Activated T-helper 17 cell treated with anti-CD3 and anti-CD28 coated beads, Interleukin-2, amount 50 U/mL, for 72 hours (primary cell): ENCODE measurements at places on chromosomes 1 and 21. TPM values are rescaled to one million over a fixed set of nuclear protein-coding genes. Genes with fewer than 3 reads are reported as not detected.

IFNAR1 gene
- 38.5 TPM for total RNA-seq

- ATAC-seq = no peak
These were observed 149.0 kb upstream of the RAB4A start for GRCh38 chr1:229121845-229122436.

DNA sequence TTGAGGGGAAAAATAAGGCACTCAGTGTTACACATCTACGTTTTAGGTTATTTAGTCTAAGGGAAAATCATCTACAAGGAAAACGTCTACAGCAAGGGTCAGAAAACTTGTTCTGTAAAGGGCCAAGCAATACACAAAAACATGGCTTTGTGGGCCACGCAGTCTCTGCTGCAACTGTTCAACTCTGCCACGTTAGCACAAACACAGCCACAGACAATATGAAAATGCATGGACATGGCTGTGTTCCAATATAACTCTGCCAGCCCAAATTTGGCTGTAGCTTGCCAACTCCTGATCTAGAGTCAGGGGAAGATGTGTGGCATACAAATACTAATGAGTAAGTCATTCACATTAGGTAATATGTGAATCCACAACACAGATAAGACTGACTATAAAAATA is 40.7 kb downstream of the COA6 start:
- no peak for ATAC-seq

TTC3 gene
- total RNA-seq = 69.2 TPM

- no peak for ATAC-seq
These were observed 425.4 kb downstream of the ADGRL2 start for GRCh38 chr1:82226186-82226505.

- no peak for ATAC-seq
These were observed 14.3 kb upstream of the ALG14 start for GRCh38 chr1:95086949-95087533.

AVPR1B gene
- not detected for total RNA-seq

TSNAX gene
- 34.5 TPM for total RNA-seq

DNA sequence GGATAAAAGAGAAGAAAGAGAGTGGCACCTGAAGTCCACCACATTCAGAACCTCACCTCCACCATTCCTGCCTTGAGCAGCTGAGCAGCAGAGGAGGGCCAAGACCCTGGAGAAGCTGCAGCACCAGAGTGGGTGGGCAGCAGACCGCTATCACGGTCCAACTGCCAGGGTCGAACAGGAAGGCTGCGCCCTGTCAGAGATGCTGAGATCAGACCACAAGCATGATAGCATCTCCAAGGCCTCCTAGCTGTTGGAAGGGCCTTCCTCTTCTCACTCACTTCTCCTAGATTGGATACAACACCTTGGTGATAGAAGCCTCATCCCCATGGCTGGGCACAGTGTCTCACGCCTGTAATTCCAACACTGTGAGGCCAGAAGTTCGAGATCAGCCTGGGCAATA is 12.1 kb upstream of the SLC45A3 start:
- ATAC-seq = no peak

KCNC4 gene
- 18.9 TPM for total RNA-seq

LAD1 gene
- total RNA-seq = not detected

DNA sequence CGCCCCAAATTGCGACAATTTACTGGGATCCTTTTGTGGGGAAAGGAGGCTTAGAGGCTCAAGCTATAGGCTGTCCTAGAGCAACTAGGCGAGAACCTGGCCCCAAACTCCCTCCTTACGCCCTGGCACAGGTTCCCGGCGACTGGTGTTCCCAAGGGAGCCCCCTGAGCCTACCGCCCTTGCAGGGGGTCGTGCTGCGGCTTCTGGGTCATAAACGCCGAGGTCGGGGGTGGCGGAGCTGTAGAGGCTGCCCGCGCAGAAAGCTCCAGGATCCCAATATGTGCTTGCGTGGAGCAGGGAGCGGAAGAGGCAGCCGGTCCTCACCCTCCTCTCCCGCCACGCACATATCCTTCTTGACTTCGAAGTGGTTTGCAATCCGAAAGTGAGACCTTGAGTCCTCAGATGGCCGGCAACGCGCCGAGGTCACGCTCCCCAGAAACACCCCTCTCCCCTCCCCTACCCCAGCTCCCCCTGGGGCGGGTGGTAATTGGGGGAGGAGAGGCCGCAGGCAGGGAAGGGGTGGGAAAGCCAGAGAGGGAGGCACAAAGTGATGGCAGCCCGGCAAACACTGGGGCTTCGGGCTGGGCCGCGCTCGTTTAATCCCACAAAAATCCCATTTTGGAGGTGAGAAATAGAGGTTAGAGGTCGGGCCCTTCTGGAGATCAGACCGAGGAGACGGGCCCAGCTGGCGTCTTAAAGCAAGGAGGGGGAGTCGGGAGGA is 6.2 kb downstream of the SIM2 start:
- no peak for ATAC-seq

DNA sequence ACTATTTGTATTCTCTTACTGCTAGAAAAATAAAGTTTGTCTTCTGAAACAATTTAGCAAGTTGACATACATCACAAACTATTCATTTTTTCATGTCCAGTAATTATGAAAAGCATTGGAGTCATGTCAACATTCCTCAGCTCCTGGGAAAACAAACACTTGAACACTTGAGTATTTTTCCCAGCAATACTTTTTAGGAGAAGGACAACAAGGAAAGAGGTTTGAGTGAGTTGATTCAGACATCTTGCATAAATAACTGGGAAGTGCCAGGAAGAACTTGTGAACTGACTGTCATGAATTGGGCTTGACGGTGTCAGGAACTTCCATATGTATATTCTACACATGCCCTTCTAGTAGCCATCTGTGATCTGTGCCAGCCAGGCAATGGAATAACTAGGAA is 195.6 kb downstream of the HMCN1 start:
- no peak for ATAC-seq
